DMS79 treated with DMSO at 0.1 percent for 48 hours (cell line): ENCODE measurements at places on chromosomes 13 and 19.
A peak's percentile ranks its signal among the peaks of the same experiment; 100 is the strongest.

GRCh38 chr19:11697284-11697855, 41.4 kb downstream of the ZNF823 start:
- no peak for DNase-seq

DNA sequence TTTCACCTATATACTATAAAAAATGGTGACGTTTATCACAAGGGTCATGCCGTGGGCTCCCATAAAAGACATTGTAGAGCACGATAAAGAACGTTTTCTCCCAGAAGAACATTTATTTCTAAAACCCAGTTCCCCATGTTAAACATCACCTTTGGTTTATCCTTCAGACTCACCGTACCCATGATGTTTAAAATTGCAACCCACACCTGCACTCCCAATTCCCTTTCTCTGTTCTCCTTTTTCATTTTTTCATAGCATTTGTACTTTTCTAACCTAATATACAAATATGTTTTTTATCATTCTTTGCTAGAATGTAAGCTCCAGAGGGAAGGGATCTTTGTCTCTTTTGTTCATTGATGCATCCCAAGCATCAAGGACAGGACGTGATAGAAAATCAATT, 2.0 kb downstream of the RCBTB2 start:
- no peak for DNase-seq

DNA sequence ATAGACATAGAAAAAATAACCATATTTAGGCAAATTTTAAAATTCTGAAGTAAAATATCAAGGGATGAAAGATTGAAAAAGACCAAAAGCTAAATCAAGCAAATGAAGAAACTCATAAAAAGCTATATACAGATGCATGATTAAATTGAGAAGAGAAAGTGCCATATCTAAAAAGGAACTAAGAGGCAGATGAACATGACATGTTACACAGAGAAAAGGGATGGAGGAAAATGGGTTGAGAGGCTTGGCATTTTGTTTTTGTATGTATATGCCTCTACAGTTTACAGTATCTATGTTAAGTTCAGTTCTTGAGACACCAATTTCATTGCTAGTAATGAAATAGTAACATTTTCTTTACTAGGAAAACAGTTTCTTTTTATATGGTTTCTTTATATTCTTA, 1507.4 kb upstream of the SPRY2 start:
- no peak for DNase-seq

GRCh38 chr13:110644892-110645521, 29.7 kb downstream of the NAXD start:
- peak; percentile 28 for DNase-seq

GRCh38 chr13:37685206-37685605, 86.6 kb upstream of the POSTN start:
- DNase-seq = no peak

DNA sequence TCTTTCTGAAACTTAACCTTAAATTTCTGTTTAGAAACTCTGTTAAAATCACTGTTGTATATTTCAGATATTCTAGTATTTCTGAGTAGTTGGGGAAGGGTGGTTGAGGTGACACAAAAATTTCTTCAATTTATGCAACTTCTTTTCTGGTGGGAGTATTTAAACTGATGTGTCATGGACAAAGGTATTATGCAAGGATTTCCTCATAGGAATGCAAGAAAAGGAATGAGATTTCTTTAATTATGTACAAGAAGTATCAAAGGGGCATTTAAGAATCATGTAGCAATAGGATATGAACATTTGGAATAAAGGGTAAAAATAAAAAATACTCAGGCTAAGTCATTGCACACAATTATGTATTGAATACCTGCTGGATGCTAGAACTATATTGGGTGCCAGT, 575.8 kb upstream of the KLF12 start:
- DNase-seq = no peak

- no peak for DNase-seq
These were observed 269.3 kb downstream of the KCNRG start for GRCh38 chr13:50284540-50284939.

DNA sequence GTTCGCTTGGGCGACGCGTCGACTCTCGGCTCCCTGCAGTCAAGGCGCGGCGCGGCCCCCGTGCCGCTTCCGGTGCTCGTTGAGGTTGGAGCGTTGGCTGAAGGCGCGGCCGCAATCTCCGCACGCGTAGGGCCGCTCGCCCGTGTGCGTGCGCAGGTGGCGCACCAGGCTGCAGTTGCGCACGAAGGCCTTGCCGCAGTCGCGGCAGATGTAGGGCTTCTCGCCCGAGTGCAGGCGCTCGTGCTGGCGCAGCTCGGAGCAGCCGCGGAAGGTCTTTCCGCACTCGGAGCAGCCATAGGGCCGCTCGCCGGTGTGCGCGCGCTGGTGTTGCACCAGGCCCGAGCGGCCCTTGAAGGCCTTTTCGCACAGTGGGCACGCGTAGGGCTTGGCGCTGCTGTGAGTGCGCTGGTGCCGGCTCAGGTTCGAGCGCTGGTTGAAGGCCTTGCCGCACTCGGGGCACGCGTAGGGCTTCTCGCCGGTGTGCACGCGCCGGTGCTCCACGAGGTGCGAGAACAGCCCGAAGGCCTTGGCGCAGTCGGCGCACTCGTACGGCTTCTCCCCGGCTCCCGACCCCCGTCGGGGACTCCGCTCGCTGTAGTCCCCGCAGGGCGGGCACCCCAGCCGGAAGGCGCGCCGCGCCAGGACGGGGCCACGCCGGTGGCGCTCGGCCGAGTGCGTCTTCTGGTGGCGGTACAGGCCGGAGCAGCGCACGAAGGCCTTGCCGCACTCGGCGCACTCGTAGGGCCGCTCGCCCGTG, 5.3 kb upstream of the ZNF497 start:
- DNase-seq = no peak

DNA sequence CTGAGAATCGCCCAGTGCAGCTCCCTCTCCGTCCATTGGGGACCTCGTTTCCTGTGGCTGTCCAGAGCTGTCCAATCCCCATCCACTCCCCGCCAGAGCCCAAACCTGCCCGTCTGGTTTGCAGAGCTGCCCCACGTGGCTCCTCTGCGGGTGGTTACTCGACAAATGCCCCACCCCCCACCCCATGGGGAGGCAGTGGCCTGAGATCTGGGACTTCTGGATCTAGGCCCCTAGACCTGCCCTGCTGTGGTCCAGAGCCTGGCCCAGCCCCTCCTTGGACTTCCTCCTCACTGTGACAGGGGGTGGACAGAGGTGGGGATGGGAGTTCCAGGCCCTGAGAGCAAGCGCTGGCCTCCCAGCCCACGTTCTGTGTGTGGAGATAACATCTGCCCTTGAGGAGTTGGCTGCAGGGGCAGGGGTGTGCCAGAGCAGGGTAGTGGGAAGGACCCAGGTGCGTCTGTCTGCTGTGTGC, 29.1 kb downstream of the PAK4 start:
- no peak for DNase-seq

- DNase-seq = peak; percentile 10
These were observed 32.2 kb upstream of the ARGLU1 start for GRCh38 chr13:106599875-106600797.

GRCh38 chr13:41356786-41357185, 45.7 kb downstream of the NAA16 start:
- no peak for DNase-seq

DNA sequence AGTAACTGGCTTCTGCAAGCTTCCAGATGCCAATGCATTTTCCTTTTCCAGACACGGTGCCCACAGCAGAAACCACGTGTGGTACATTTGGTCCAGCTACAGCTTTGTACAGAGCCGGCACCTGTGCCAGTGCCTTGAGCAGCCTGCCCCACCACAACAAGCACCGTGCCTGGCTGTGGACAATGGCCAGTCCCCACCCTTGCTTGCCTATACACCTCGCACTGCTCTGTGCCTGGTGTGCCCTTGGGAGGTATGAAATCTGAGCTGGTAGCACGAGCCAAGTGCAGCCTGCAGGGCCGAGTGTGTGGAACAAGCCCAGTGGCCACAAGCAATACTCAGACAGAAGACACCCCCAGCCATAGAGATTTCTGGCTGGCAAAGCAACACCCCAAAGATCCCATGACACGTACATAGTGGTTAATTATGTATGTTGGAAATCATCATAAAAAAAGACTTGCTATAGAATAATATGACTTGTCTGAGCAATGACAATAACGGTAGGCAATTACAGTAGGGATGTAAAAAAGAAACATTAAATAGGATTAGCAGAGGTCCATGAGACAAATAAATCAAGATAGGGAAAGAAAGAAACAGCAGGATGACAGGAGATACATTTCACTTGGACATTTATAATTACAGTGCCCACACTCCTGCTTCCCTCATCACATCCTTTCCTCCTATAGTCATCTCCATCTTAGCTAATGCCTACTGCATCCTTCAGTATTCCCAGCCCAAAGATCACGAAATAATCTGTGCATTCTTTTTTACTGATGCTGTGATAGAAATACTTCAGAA, 1399.5 kb downstream of the PCDH9 start:
- DNase-seq = no peak

DNA sequence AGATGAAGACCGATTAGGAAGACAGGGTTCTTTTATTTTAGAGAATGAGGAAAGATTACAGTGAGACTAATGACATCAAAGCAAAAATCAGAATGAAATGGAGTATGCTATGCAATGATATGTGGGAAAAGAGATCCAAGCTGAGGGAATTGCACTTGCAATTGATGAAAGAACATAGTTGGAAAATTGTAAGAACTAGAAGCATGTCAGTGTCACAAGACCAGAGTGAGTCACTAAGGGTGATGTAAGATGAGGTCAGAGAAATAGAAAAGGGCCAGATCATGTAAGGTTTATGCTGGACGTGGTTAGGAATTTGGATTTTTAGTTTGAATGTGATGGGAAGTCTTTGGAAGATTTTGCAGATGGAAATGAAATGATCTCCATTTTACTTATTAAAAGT, 1937.3 kb downstream of the OLFM4 start:
- DNase-seq = no peak

- DNase-seq = peak; percentile 39
These were observed 47.9 kb downstream of the RUBCNL start for GRCh38 chr13:46339035-46339666.
